CD4-positive, CD25-positive, alpha-beta regulatory T cell (primary cell): ENCODE measurements at places on chromosomes 2 and 18.

DNA sequence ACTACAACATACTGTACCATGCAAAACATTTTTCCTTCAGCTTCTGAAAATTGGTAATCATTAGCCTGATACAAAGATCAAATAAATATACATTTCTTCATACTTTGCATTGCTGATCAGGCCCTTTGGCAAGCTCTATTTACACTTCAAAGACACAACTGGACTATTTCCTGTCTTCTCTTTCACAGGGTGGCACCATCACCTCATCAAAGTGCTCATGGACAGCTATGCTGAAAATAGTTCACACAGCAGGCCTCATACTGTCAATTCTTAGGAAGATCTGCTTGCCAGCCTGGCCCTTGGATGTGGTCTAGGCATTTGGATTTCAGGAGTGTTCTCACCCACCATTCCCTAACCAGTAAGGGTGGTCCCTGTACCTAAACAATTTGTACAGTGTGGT is 33.9 kb downstream of the FBXO15 start:
- H3K4me3 ChIP-seq, result no peak overlapping the region
- no peaks in the 10 kb centered on the region for H3K36me3 ChIP-seq
- DNase-seq, result peak; percentile 39
- H3K27me3 ChIP-seq, result no peaks in the 10 kb centered on the region
- H3K4me1 ChIP-seq, result no peaks in the 10 kb centered on the region

DNA sequence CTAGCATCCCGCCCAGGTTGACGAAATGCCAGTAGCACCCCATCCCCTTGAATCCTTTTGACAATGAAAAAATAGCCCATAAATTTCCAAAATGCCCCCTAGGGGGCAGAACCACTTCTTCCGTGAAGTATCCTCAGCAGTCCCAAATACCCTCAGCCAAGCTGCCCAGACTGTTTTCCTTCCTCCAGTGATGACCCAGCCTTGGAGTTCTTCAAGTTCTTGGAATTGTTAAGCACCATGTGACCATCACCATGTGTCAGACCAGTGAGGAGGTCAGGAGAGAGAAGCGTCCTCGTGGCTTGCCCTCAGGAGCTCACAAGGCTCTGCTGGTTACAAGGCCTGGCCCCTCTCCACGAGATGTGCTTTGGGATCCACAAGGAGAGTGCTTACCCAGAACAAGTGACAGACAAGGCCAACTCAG is 1.4 kb upstream of the SLC23A3 start:
- no peaks in the 10 kb centered on the region for H3K27me3 ChIP-seq
- DNase-seq, result peak; percentile 58
- peak overlapping the region; percentile 55 for H3K27ac ChIP-seq

GRCh38 chr2:96025194-96025492 is 9.6 kb downstream of the GPAT2 start:
- no peaks in the 10 kb centered on the region for H3K27me3 ChIP-seq
- H3K4me3 ChIP-seq, result no peak overlapping the region
- no peaks in the 10 kb centered on the region for H3K36me3 ChIP-seq
- H3K4me1 ChIP-seq, result no peaks in the 10 kb centered on the region
- H3K27ac ChIP-seq, result no peak overlapping the region

DNA sequence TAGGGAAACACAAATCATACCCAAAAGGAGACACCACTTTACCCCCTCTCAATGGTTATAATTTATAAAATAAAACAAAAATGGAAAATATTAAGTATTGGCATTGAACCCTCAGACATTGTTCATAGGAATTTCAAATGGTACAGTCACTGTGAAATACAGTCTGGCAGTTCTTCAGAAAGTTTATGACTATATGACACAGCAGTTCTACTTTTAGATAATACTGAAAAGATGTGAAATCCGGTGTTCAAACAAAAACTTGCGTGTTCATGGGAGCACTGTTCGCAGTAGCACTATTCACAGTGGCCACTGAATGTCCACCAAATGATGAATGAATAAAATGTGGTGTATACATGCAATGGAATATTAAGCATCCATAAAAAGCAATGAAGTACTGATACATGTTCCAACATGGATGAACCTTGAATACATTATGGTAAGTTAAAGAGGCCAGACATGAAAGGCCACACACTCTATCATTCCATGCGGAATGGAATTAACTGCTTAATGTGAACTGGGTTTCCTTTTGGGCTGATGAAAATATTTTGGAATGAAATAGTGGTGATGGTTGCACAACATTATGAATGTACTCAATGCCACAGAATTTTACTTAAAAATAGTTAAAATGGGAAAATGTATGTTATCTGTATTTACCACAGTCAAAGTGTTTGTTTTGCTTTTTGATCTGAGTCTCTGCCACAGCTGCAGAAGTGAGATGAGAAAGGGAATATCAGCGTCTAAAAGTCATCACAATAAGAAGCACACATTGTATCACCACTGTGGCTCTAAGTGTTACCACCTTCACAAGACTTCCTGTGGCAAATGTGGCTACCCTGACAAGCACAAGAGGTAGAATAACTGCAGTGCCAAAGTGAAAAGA is 864.6 kb downstream of the SUCLG1 start:
- no peak for DNase-seq
- no peak overlapping the region for H3K4me3 ChIP-seq
- no peaks in the 10 kb centered on the region for H3K27me3 ChIP-seq
- no peaks in the 10 kb centered on the region for H3K4me1 ChIP-seq
- no peak overlapping the region for H3K27ac ChIP-seq
- no peaks in the 10 kb centered on the region for H3K36me3 ChIP-seq
